RCC 7860 (cell line): ENCODE measurements at places on chromosomes 13 and 19.

- DNase-seq: peak; percentile 27
These were observed 207.5 kb downstream of the KCNRG start for GRCh38 chr13:50222569-50223332.

DNA sequence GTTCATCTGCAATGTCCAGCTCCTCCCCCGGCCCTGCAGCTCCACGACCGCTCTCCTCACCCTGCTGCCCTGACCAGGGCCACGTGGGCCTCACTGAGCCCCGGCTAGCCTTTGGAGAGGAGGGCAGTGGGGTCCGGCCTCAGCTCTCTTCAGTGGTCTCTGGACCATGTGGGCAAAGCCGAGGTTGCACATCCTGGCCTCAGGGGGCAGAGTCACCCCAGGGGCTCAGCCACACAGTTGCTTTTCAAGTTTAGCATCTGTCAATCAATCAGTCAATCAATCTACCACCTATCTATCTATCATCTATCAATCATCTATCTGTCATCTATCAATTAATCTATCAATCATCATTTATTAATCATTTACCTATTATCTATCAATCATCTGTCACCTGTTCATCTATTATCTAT, 3.0 kb upstream of the DIRAS1 start:
- no peak for DNase-seq

- DNase-seq: no peak
These were observed 101.1 kb upstream of the FRY start for GRCh38 chr13:31930490-31930889.

DNA sequence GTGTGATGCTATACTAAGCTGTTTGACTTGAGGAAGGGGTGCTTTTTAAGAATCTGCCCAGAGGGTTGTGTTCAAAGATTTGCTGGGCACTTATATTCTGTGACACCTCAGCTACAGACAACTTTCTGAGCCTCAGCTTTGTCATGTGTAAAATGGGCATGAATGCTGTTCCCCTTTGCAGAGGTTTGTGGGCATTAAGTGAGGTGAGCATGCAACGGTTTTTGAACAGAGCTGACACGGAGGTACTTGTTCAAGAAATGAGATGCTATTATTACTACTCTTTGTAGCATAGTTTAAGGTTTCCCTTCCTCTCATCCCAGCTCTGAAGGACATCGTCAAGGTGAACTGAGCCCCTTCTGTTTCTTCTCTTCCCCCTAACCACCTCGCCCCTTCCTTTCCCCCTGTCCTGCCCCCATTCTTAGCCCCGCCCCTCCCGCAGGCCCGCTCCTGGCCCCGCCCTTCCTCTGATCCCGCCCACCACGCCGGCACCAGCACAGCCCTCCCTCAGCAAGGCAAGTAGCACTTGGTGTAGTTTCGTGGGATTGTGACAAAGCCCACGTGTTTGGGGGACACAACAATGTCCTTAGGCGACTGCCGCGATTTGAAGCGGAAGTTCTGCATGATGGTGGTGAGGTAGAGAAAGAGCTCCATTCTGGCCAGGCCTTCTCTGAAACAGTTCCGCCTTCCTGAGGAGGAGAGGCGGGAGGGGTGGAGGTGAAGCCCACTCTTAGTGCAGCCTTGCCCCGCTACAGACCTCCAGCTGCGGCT, 26.1 kb upstream of the CYP2A7 start:
- no peak for DNase-seq

DNA sequence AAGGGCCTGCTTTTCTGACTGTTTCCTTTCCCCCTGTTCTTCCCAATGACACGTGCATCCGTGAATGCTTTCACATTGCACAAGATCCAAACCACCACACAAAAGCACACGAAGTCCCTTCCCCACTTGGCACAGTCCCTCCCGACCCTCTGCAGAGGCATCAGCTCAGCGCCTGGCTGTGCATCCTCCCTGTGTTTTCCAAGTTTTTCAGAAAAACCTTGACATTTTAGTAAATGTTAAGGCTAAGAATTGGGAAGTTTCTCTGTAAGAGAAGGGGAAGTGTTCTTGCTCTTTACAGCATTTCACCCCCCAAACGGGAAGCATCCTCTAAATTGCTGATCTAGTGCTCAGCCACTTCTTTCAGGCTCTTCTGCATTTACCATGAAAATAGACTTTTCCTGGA, 94.5 kb upstream of the TM9SF2 start:
- no peak for DNase-seq

- DNase-seq: no peak
These were observed 46.9 kb downstream of the TPP2 start for GRCh38 chr13:102643656-102644055.

DNA sequence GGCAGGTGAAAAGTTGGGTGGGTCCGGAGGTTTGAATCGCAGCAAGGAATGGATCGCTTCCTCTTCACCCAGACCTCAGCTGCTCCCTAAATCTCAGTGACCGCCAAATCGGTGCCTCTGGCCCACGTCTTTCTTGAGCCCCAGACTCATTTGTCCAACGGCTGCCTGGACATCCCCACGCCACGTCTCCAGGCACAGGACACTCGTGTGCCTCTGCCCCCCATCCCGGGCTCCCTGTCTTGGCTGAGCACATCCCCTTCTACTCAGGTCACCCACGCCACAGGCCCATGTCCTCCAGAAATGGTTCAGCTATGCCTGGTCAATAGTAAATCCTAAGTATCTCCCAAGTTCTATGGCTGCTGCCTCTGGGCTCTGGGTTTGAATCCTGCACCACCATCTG, 56.6 kb downstream of the CDADC1 start:
- no peak for DNase-seq

- no peak for DNase-seq
These were observed 440.9 kb downstream of the TSHZ3 start for GRCh38 chr19:30908262-30908771.

DNA sequence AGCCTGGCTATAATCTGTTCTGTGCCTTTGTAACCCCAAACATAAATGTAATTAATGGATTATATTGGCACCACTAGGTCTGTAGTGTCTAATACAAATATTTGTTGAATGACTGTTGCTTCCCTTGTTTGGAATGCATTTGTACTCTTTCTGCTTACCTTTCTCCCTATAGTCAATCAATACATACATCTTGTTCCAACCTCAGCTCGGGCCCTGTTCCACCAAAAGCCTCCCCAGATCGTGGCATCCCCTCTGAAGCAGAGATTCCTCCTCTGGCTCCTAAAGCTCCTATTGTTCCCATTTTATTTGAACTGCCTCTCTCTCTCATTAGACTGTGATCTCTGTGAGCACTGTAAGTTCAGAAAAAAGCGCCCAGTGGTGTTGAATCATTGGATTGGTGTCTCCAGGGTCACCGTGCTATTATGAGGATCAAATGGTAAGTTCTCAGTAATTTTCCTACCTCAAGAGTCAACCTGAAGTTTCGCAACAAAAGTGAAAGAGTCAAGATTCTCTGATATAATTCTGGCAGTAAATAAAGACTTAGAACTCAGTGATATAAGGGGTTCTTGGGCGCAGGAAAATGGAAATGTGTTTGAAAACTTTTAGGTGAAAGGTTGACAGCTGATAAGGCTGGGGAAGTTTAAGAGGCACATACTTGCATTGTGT, 151.5 kb downstream of the KLF5 start:
- no peak for DNase-seq

DNA sequence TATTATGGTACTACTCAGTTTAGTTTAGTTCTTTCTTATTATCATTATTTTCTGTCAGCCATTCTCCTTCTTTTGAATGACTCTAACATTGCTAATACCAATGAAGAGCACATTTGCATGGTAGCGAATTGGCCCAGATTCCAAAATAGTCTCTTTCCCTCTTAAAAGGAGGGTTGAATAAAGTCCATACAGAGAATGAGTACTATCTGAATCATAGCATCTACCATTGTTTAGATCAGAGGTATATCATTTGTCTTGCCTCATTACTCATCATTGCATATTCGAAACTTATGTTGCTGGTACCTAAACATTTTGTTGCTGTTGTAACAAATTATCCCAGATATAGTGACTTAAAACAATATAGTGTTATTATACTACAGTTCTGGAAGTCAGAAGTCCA, 1235.3 kb upstream of the ATXN8OS start:
- DNase-seq: no peak

- DNase-seq: no peak
These were observed at the start of gene SOX21 for GRCh38 chr13:94712287-94712811. Gene SOX21, minus strand, starts transcription at chr13:94712545. Its CDS starts 496 bp downstream, at chr13:94712049.

DNA sequence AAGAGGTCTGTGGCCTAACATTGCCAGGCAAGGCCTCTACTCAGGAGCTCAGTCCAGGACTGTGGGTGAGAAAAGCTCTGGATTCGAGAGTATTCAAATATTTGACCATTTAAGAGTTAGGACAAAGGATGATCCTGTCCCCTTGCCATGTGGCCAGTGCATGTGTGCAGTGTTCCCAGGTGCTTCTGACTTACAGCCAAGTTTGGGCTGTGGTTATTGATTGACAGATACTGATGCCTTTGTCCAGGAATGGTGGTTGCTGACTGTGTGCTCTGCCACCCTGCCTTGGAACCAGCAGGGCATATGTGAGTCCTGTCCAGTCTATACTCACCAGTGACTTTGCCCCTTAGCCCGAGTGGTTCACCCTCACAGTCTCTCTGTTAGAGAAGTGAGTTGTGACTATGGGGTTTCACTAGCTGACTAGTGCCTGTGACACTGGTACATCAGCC, 51.9 kb downstream of the GARRE1 start:
- DNase-seq: peak; percentile 12

GRCh38 chr13:67230404-67231288, 510 bp upstream of the PCDH9 start:
- peak; percentile 83 for DNase-seq

- DNase-seq: no peak
These were observed 46.1 kb upstream of the MAP3K10 start for GRCh38 chr19:40144947-40145748.

DNA sequence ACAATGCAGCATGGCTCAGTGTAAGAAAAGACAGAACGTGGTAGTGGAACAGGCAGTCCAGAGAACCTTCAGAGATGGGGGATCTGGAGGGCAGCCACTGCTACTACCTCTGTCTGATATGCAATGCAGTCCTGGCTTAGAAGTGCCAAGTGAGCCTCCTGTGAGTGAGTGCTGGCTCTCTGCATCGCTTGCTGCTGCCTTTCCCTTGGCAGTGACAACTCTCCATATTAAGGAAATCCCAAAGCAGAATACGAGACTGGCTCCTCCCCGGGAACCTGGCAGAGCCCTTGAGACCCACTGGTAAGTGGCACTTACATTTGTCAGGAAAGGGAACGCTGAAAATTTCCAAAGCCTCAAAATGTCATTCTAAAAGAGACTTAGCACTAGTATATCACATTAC, 7.5 kb downstream of the DOCK9 start:
- DNase-seq: no peak

- DNase-seq: no peak
These were observed 39.7 kb downstream of the SOX1 start for GRCh38 chr13:112106478-112107141.

DNA sequence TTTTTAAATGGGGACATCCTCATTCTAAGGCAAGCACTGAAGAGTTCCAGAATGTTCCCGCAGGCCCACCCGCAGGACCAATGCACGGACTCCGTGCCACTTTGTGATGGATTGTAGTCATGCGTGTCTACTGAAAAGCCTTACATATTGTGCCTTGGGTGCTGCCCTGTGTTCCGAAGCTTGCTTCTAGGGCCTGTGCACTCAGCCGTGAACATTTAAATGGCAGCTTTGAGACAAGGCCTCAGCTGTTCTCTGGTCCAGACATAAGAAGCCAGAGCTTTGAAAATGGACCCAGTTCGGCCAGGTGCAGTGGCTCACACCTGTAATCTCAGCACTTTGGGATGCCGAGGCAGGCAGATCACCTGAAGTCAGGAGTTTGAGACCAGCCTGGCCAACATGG, 75.3 kb upstream of the CACNA1A start:
- no peak for DNase-seq

- DNase-seq: no peak
These were observed 116.6 kb upstream of the KLF12 start for GRCh38 chr13:74250738-74251190.

DNA sequence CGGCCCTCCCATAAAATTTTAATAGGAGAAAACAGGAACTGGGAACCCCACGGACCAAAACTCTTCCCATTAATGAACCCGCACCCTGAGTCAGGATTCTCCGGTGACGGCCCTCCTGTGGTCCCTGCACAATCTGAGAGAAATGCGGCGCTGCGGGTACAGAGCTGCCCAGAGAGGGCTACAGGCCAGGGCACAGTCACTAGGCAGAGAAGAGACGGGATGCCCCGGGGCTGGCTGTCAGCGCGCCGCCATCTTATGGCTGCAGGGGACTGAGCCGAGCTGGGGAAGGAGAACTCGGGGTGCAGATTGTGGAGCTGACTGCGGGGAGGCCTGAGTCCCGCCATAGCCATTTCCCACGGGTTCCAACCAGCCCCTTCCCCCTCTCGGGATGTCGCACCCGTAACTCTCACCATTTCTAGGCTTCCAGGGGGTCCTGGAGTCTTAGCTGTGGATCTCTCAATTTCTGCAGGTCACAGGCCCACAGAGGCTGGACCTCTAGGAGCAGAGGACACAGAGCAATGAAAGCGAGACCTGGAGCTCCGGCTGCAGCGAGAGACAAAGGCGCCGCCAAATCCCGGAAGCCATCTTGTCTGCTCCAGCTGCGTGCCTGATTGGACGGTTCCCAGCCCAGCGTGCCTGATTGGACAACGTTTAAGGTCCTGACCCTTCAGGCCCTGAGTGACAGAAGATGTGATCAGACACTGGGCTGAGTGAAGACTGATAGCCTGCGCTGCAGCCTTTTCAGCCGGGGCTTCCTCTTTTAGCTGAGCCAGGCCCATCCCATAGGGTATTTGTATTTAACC, at the start of gene ZNF675:
Gene ZNF675 (minus strand): TSS at position 592 of the 803 bp plus-strand sequence. CDS start 179 bp downstream, at position 413.
- peak; percentile 77 for DNase-seq

DNA sequence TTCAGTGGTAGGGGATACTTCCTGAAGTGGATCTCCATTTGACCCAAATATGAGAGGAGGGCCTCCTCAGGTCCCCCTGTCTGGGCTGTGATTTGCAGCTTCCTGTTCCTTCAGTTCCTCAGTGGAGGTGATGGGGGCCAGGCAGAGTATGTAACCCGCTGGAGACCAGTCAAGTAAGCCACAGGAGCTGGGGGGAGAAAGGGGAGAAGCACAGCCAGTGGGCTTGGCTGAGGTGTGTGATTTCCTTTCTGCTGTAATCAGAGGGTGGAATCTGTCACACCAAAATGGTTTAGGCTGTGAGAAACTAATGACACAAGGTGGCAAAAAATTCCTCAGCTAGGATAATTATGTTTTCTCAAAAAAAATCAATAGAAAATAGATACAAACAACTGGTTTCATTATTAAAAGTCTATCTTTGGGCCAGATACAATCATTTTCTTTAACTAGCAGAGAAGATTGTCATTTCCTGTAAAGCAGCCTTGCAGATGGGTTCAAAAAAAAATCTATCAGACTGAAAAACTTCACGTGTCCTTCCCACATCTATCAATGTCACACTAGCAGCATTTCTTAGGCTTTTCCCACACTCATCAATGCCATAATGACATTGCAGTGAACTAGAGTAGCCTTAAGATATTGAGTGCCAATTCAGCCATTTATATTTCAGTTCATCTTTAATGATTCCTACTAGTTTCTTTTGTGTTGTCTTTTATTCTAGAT, 1660.3 kb downstream of the EFNB2 start:
- DNase-seq: no peak

- no peak for DNase-seq
These were observed 8.9 kb downstream of the SPRY2 start for GRCh38 chr13:80331984-80332383.
